ENCODE measurements at places on chromosomes 1 and 21.

GRCh38 chr1:19680644-19681043, 16.0 kb downstream of the HTR6 start:
- no peak for DNase-seq

DNA sequence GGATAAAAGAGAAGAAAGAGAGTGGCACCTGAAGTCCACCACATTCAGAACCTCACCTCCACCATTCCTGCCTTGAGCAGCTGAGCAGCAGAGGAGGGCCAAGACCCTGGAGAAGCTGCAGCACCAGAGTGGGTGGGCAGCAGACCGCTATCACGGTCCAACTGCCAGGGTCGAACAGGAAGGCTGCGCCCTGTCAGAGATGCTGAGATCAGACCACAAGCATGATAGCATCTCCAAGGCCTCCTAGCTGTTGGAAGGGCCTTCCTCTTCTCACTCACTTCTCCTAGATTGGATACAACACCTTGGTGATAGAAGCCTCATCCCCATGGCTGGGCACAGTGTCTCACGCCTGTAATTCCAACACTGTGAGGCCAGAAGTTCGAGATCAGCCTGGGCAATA, 12.1 kb upstream of the SLC45A3 start:
- no peak for DNase-seq

GRCh38 chr1:248810000-248810726, 15.6 kb downstream of the SH3BP5L start:
- DNase-seq = no peak

DNA sequence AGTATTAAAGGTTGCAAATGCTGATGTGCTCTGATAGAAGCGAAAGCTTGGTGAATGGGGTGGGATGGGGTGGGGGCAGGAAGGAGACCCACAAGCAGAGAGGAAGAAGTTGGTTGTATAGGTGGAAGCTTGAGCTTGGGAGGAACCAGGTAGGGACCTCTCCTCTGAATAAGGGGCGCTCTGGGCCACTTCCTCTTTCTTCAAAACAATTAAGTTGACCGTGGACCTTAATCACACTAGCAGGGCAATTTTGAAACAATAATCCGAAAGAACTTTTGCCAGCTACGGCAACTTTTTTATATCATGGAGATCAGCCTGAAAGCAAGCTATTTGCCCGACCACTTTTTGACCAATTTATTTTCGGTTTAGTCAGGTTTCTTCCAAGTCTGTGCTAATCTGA, 1.9 kb upstream of the DYRK1A start:
- no peak for DNase-seq

DNA sequence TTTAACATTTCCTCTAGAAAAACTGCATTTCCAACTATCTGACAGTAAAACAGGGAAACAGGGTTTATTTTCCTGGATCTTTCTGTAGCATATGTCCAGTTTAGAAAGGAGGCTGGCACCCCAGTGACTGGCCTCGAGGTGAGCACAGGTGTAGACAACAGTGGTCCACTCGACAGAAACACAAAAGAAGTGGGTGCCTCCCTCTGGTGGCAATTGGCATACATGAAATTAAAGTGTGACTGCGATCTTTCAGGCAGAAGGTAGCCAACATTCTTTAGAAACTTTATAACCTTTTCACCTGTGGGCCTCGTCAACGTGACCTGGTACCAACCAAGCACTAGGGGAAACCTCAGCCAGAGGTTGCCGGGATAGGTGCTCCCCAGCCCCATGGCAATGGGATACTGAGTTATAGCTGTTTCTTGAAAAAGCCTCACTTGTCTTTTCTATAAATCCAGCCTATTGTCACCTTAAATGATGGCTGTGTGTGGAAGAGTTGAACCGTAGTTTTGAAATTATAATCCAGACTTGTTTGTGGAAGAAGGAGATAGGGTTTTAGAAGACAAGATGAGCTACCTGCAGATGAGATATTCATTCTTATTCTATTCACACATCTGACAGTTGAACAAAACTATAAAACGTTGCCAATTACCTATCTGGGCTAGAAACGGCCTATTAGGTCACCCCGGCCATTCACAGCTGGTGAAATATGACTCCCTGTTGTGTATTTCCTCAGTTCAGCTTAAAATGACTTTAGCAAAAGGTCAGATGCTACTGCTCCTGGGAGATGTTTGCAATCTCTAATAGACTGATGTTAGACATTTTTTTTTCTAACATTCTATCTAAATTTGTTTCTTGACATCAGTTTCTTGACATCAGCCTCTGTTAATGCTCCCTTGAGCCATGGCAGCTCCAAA, 44.3 kb downstream of the PCP4 start:
- no peak for DNase-seq

DNA sequence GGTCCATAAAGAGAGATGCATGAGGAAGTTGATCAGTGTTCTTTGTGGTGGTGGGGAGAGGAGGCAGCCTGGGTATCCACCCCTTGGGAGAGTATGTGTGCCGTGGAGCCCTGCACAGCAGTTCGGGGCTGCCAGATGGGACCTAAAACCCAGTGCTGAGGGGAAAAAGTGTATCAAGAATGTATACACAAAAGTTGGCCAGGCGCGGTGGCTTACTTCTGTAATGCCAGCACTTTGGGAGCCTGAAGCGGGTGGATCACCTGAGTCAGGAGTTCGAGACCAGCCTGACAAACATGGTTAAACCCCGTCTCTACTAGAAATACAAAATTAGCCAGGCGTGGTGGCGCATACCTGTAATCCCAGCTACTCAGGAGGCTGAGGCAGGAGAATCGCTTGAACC, 4.1 kb upstream of the TTC4 start:
- no peak for DNase-seq

DNA sequence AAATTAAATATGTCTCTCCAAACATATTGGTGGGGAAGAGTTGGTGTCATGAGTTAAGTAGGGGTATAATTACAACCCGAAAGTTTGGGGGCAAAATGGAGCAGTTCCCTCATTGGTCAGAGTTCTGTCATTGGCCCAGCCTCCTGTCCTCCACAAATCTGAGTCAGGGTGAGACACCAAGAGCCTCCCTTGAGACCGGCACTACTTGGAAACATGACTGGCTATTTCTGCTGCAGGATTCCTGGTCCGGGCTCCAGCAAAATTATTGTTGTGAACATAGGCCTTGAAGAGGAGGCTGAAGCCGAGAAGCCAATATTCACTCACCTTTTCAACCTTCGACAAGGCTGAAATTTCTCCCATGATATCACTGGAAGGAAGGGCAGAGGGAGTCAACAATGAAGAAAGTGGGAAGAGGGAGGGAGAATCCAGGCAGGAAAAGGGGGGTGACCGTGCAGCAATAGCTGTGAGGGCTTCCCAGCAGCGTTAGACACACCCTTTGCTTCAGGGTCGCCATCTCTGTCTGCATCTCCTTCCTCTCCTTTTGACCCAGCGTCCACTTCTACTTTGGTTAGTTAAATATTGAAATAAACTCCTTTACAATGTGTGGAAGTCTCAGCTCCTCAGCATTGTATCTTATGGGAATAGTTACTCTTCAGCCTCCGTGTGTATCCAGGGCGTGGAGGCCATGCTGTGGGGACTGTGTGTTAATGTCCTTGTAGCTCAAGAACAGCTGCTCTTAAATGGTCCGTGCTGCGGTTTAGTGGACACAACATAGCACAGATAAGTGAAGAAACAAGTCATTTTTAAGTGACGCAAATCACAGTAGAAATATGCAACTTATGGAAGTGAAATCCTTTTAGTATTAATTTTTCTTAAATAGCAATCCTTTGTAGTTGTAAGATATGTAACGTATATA, 307.4 kb downstream of the DISC1 start:
- DNase-seq = no peak
